ENCODE measurements at places on chromosomes 1 and 21. TPM values are rescaled to one million over a fixed set of nuclear protein-coding genes. Genes with fewer than 3 reads are reported as not detected.

- DNase-seq: no peak
Measured at GRCh38 chr21:45322960-45323461, 35.3 kb upstream of the POFUT2 start.

DNA sequence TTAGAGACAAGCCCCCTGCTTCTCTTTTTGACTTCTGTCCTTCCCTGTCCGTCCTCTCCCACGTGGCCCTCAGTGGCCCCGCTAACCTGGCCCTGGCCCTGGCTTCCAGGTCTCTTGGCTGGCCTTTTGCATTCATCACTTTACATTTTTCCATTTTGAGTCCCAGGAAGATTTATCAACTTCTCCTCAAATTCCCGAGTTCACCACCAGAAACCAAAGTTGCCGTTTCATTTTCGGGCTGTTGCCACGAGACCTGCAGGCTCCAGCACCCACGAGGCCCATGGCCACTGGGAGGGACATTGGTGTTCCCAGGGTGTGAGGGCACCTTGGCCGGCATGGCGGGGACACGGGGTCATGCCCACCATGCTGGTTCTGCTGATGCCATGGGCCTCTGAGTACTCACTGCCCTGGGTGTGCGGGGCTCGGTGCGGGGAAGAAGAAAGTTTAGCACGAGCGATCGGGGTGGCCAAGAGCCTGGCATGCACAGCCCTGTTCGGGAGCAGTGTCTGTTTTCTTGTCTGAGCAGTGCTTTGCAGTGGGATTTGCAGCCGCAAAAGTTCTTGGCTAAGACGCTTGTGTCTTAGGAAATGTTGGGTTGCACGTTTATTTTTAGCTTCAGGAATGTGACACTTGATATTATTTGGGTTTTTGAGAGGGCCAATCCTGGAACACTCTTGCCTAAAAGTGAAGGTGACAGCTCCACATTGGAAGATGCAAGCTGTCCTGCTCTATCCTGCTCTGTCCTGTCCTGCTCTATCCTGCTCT, 40.4 kb upstream of the ADARB1 start:
- DNase-seq: no peak

The AVPR1B gene
- not detected for total RNA-seq

The CYP4Z1 gene
- total RNA-seq: not detected

DNA sequence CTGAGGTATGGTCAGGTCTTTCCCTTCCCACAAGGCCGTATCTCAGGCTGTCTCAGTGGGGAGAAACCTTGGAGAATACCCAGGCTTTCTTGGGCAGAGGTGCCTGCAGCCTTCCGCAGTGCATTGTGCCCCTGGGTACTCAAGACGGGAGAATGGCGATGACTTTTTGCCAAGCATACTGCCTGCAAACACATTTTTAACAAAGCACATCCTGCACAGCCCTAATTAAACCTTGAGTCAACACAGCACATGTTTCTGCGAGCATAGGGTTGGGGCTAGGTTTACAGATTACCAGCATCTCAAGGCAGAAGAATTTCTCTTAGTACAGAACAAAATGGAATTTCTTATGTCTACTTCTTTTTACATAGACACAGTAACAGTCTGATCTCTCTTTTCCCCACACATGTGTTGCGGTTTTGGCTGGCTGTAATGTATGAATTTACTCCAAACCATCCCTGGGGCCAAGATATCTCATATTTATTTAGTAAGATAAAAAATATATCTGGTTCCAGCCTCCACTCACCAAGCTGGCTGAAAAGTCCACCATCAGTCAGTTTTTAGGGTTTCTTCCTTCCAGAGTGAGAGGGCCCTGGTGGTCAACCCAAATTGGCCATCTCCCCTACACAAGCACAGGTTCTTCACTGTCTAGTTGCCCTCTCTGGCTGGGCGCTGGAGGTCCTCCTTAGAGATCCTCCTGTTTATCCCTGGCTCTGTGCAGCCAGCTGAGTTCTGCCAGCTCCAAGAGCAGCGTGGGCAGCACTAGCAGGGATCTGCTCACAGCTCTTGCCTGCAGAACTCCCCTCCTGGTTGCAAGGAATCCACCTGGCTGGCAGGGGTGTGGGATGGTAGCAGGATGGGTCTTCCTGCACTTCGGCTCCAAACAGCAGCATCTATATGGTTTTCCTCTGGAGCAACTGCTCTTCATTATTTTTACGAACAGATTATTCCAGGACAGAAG, 2.6 kb downstream of the FAAH start:
- no peak for DNase-seq

GRCh38 chr21:35390013-35390776, 341.1 kb upstream of the RUNX1 start:
- peak; percentile 74 for DNase-seq

GRCh38 chr1:221521686-221522085, 220.2 kb downstream of the DUSP10 start:
- DNase-seq: no peak

The B3GALT2 gene
- not detected for total RNA-seq

- DNase-seq: no peak
Measured at GRCh38 chr1:170218257-170218650, 72.5 kb downstream of the NTMT2 start.

GRCh38 chr21:46038871-46039397, 57.4 kb downstream of the COL6A1 start:
- peak; percentile 56 for DNase-seq

Measured in MG63 (cell line).